ENCODE measurements at places on chromosomes 3 and 15. TPM values are rescaled to one million over a fixed set of nuclear protein-coding genes. Genes with fewer than 3 reads are reported as not detected.

- DNase-seq: no peak
Observed at GRCh38 chr3:173653781-173654180, 256.2 kb downstream of the NLGN1 start.

GRCh38 chr15:77753281-77753873 lies 120.7 kb upstream of the LINGO1 start:
- DNase-seq: peak; percentile 80

GRCh38 chr3:4350789-4351163 lies 47.6 kb downstream of the SETMAR start:
- no peak for DNase-seq

DNA sequence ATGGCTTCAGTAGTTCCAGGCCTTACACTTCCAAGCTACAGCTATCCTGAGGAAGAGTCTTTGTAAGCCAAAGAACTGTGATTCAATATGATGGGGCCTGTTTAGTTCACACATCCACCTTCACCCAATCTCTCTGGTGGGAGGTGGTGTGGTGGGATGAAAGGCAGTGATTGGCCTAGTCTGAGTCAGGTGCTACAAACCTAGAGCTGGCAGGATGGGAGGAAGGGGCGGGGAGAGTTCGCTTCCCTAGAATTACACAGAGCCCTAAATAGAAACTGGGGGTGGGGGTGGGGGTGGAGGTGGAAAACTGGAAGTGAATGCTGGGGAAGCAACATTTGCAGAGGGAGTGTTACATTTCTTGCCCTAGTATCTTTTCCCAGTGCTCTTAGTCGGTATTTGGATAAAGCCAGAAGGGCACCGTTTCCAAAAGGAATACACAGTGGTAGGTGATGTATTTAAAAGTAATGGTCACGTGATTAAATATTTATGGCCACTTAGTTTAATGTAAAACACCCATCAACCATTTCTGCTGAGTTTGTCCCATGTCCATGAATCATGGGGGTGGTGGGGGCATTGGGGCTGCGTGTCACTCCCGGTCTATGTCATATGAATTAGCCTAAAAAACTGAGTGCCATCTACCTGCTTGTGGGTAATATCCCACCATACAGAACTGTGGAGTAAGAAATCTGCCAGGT lies 247.6 kb upstream of the PROK2 start:
- no peak for DNase-seq

DNA sequence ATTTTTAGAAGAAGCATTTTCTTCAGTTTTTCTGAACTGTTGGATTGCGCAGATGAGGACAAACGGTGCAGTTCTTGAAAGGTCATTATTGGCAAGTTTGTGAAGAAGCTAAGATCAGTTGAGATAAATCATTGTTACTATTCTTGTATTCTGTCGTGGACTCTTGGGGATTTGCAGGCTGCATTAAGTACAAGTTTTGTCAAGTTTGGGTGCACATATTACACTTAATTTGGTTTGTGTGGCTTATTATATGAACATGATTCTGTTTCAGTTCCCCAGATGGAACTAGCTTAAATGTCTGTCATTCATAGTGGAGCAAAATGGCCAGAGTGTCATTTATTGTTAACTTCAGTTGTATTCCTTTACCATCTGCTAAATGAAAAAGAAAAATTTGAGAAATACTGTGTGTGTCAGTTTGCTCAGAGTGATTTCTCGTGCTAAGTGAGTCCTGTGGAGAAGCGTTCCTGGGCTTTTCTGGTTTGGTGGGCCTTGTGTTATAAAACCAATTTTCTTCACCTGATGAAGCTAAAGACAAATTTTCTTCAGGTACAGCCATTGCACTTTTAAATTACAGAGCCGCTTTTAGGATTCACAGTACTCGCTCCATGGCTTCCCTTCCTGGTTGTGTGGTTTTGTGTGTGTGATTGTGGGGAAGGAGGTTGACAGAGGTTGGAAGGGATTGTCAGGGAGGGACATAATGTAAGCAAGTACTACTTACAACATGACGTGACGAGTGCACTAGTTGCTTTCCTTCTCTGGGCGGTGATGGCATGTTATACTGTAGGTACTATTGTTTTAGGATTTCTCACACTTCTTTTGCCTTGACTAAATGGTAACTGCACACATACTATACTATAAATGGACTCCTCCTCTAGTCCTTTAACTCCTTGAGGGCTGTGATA lies 1.7 kb downstream of the AKAP13 start:
- no peak for DNase-seq

GRCh38 chr3:124775877-124776276 lies 45.6 kb downstream of the UMPS start:
- no peak for DNase-seq

- DNase-seq: peak; percentile 1
Observed at GRCh38 chr3:126537730-126538281, 13.9 kb downstream of the CHST13 start.

DNA sequence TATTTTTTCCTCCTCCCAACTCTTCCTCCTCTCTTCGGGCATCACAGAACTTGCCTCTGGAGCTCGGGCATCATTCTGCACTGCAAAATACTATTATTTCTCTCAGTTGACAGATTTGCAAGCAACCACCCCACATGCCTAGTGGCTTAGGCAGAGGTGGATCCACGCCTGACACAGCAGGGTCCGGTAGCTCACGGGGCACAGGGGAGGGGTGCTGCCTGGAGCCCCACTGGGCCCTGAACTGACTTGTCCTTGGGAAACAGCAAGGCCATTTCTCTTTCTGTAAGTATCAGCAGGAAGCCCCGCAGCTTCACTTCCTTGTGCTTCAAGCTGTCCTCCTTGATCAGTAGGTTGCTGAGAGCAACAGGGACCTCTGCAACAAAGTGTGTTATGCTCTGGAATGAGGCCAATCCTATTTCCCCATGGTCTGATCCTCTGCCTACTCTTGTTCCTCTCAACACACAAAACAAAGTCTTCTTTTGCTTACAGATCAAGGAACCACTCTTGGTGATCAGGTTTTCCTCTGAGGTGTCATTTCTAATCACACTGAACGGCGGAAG lies 69.1 kb downstream of the FAM174B start:
- no peak for DNase-seq

DNA sequence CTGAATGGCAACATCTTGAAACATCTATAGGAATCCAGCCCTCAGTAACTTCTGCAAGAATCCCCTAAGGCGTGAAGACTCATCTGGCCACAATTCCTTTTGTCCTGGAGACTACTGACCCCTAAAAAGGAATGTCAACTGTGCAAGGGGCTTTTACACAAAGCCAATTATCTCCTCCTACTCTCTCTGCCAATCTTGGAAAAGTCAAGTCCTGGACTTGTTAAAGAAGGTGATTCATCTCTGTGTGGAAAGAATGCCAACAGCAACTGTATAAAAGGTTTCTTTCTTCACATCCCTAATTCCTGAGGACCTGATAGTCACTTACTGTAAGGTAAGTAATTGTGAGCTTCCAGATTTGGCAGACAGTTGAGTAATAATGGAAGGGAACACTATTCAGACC lies 22.3 kb downstream of the THRB start:
- no peak for DNase-seq

DNA sequence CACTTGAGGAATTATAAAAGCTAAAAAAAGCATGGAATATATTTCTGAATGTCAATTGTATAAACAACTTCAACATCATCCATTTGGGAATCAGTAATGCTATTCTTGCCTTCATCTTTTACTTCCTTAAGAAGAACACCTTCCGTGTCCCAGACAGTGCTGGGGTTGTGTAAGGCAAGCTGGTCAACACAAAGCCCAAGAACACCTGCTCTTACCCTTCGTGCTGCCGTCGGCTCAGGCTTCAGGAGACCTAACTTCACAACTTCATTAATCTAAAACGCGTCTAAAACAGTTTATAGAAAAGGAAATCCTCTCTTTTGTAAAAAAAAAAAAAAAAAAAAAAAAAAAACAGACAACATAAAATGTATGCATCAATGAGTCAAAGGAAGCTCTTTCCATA lies 81.3 kb downstream of the ABI3BP start:
- DNase-seq: no peak

DNA sequence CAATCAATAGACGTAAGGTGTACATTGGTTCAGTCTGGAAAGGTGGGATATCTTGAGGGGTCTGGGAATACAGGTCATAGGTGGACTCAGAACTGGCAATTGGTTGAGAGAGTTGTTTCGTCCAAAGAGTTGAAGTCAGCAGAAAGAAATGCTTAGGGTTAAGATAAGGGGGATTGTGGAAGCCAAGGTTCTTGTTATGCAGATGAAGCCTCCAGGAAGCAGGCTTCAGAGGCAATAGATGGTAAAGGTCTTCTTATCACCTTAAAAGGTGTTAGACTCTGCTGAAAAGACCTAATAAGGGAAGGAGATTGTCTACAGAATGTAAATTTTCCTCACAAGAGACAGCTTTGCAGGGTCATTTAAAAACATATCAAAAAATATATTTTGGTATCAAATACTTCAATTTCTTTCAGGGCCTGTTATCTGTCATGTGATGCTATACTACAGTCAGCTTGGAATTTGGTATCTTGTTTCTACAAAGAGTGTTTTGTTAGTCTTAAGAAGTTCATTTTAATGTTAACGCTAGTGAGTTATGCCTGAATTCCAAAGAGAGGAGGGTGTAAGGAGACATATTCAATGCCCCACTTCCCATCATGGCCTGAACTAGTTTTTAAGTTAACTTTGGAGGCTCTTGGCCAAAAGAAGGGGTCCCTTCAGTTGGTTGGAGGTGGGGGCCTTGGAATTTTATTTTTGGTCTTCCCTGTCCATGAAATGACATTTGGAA lies 378.2 kb upstream of the ROBO2 start:
- DNase-seq: no peak

GRCh38 chr3:37249717-37250116 lies 75.3 kb upstream of the LRRFIP2 start:
- no peak for DNase-seq

- DNase-seq: no peak
Observed at GRCh38 chr15:47218295-47218694, 499.0 kb upstream of the SEMA6D start.

DNA sequence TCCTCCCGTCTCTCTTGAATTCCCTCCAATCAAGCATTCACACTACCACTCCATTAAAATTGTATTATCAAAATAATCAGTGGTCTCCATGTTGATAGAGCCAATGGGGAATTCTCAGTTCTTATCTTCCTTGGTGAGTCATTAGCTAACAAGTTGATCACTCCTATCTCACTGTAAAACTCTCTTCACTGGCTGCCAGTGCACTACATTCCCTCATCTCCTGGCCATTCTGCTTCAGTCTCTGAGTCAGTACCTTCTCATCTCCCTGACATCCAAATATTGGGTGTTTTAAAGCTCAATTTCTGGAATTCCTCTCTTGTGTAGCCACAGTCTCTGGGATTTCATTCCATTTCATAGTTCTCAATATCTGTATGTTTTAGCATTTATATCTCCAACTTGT lies 175.2 kb downstream of the ALDH1A2 start:
- no peak for DNase-seq

GRCh38 chr15:93321881-93322282 lies 232.9 kb upstream of the RGMA start:
- no peak for DNase-seq

DNA sequence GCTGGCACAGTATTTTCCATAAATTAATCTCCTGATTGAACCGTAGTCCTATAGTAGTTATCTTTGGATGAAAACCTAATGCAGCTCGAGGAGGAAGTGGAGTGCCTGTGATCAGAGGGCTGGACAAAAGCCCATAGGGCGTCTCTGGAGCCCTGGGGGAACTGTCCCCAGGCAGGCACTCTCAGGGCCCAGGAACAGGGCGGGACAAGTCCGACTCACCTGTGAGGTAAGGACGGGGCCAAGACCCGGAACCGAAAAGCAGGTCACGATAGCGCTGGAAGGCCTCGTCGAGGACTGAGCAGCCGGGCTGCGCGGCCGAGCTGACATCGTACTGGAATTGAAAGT lies 341 bp downstream of the HEXA start:
- no peak for DNase-seq

GRCh38 chr3:30631243-30631904 lies 25.0 kb downstream of the TGFBR2 start:
- DNase-seq: no peak

DNA sequence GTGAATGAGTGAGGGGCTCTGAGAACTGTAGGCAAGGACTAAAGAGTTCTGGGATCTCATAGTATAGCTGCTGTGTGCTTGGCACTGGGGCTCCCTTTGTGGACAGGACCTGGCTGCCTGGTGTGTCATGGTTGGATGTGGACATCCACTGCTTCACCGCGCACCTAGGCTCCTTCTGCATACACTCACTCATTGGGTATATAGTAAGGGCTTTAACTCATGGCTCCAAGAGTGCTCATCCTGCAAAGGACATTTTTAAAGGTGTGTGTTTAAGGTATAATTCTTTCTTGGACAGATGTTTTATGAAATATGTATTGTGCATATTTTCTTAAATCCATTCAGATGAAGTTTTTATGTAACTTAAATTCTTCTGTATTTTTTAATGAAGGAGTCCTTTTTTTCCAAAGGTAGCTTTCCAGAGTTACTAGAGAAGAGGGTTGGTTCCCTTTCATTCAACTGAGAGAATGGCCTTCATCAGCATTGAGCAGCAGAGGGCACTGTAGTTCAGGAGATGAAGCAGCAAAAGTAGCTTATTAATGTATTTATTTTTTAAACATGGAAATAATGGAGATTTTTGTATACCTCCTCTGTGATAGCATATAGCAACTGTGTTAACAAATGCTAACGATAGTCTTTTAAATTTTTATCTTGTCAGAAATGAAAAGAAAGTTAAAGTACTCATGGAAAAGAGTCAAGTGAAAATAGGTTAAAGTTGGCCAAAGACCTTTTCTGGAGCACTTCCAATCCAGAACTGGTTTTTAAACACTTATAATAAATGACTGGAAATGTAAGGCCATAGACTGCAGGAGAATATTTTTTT lies 25.2 kb downstream of the OXNAD1 start:
- peak; percentile 51 for DNase-seq

DNA sequence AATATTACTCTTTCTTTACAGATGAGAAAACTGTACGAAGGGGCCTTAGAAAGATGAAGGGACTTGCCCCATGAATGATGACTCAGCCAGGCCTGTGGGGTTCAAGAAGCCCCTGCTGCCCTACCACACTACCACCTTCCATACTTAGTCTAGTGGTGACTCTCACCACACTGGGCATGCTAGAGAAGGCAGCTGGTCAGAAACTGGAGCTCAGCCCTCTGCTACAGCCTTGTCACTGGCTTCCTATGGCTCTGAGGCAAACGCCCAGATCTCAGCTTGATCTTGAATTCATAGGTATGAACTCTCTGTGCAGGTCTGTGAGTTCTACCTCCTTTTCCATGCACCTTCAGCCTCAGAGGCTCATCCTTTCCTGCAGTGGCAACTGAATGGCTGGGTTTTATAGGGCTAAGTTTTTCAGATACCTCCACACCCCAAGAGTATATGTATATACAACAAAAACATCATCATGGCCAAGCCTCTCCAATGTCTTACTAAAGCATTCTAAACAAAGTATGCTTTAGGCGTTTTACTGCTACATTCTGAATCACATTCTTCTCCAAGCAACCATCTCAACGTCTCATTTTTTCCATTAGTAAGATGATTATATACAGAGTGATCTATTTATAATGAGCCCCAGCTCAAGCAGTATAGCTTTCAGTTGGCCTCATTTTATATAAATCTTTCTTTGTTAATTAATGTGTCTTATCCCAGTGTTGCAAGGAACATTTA lies 234.1 kb downstream of the GREM1 start:
- no peak for DNase-seq

Gene GRIP2
- 12.0 TPM for total RNA-seq

Gene FRMD5
- 14.1 TPM for total RNA-seq

Gene BOC
- 6.6 TPM for total RNA-seq

Gene COL6A6
- total RNA-seq: 0.11 TPM

Gene ITGA11
- total RNA-seq: 0.60 TPM

Gene ZNF385D
- total RNA-seq: 9.0 TPM

Gene ADIPOQ
- not detected for total RNA-seq

Gene SEMA5B
- 20.7 TPM for total RNA-seq
